HFF-Myc (cell line): ENCODE measurements at places on chromosomes 16 and 17.

GRCh38 chr17:50511058-50511457 lies 2.8 kb downstream of the MYCBPAP start:
- DNase-seq: no peak

GRCh38 chr17:48970865-48971687 lies 2.7 kb upstream of the GIP start:
- DNase-seq: no peak

GRCh38 chr17:21172846-21173245 lies 41.1 kb downstream of the TMEM11 start:
- DNase-seq: no peak

- no peak for DNase-seq
These were observed 34.0 kb upstream of the IRF8 start for GRCh38 chr16:85864965-85865364.

DNA sequence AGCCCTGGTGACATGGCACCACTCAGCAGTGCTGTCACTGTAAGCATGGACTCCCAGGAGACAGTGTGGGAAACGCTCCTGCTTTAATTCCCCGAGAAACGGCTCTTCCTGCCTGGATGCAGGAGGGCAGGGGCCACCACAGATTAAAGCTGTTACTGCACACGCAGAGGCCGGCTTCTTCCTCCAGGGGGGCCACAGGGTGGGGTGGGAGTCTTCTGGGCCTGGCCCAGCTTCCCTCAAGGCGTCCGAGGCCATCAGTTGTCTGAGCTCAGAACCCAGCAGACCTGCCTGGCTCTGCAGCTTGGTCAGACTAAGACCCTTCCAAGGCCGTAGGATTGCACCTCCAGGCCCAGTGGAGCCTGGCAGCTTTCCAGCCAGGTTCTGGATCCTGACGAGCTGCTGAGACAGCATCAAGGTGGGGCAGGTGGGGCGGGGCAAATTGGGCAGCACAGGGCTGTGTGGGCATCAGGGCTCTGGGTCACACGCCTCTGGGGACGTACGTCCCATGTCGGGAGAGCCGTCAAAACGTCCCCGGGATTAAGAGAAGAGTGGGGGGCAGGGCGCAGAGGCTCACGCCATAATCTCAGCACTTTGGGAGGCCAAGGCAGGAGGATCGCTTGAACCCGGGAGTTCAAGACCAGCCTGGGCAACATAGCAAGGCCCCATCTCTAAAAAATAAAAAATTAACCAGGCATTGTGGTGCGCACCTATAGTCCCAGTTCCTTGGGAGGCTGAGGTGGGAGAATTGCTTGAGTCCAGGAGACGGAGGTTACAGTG lies 5.0 kb upstream of the CAPN15 start:
- no peak for DNase-seq

DNA sequence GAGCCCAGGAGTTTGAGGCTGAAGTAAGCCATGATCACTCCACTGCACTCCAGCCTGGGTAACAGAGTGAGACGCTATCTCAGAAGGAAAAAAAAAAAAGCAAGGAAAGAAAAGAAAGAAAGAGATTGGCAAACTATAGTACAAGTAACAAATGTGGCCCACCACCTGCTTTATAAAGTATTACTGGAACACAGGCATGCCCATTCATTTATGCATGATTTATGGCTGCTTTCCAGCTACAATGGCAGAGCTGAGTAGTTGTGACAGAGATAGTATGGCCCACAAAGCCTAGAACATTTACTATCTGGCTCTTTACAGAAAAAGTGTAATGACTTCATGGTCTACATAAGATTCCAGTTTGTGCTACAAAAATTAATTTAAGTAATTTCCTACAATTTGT lies 23.6 kb downstream of the C16orf87 start:
- DNase-seq: no peak

DNA sequence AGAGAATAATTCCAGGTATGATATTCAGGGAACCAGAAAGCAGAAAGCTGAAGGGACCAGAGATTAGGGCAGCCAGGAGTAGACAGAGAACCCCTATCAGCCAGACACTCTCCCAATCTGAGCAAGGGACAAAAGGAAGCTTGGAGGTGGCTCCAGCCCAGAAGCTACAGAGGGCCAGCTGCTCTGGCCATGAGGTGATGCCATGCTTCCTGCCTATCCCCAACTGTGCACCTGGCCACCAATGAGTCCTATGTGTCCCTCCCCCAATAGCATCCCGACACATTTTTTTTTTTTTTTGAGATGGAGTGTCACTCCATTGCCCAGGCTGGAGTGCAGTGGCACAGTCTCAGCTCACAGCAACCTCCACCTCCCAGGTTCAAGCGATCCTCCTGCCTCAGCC lies 30.0 kb downstream of the NSMCE1 start:
- no peak for DNase-seq
